ENCODE measurements at places on chromosomes 6 and 20.

GRCh38 chr6:20946022-20946421, 411.8 kb downstream of the CDKAL1 start:
- DNase-seq: no peak

DNA sequence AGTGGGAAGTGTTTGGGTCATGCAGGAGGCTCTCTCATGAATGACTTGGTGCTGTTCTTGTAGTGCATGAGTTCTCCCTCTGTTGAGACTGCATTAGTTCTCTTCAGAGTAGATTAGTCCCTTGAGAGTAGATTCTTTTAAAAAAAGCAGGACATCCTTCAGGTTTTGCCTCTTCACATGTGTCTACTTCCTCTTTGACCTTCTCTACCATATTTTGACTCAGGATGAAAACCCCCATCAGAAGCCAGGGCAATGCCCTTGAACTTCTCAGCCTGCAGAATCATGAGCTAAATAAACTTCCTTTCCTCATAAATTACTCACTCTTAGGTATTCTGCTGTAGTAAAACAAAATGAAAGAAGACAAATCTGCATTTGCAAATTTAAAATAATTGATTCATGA, 170.3 kb downstream of the CD109 start:
- DNase-seq: no peak

- DNase-seq: no peak
Measured at GRCh38 chr20:53975761-53976160, 94.6 kb downstream of the BCAS1 start.

DNA sequence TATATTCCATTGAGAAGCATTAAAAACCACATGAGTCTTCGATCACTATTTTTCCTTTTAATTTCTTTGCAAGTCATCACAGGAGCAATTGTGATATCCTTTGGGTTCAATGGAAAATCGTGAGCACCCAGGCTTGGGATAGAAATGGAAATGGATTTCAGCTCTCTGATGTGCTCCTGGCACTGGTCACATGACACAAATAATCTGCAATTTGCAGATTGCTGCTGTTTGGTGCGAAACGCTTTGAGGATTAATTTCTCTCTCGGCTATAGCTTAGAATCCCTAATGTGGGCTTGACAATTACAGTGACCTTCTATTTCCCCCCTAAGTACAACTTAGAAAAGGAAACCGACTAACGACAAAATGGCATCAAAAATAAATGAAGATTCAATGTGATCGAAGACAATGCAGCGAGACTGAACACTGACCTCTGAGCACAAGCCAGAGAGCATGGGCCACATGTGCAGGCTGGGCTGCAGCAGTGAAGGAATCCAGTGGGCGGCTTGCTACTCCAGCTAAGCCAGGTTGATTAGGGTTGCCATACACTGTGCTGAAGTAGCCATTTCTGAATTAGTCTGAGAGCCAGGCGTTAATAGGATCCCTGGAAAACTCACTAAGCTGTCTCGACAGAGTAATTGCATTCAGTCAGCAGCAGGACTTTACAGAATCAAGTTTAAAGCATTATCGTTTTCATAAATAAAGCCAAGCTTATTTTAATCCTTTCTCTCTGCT, 301.8 kb upstream of the AGPAT4 start:
- DNase-seq: no peak

- no peak for DNase-seq
Measured at GRCh38 chr6:160972111-160972510, 19.5 kb upstream of the MAP3K4 start.

DNA sequence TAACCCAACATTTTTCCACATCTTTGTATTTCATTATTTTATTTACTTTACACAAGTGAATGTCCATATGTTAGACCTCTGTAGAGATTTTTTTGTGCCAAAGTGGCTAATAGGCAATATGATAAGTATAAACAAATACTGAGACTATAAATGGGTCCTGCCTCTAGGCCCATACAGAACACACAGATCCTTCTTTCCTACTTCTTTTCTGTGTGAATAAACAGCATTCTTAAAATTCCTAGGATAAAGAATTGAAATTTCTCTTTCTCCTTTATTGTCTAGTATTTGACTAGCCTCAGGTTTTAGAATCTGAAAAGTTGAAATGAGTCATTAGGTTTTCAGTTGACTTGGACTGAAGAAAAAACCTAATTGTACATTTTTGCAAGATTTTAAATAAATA, 46.3 kb upstream of the HS3ST5 start:
- no peak for DNase-seq

- no peak for DNase-seq
Measured at GRCh38 chr6:119243037-119243436, 106.5 kb downstream of the MAN1A1 start.

- DNase-seq: no peak
Measured at GRCh38 chr6:2579241-2579761, 171.4 kb downstream of the MYLK4 start.

GRCh38 chr20:51418137-51418529, 124.4 kb downstream of the NFATC2 start:
- DNase-seq: peak; percentile 4

GRCh38 chr20:31693402-31693801, 29.3 kb downstream of the BCL2L1 start:
- DNase-seq: no peak

DNA sequence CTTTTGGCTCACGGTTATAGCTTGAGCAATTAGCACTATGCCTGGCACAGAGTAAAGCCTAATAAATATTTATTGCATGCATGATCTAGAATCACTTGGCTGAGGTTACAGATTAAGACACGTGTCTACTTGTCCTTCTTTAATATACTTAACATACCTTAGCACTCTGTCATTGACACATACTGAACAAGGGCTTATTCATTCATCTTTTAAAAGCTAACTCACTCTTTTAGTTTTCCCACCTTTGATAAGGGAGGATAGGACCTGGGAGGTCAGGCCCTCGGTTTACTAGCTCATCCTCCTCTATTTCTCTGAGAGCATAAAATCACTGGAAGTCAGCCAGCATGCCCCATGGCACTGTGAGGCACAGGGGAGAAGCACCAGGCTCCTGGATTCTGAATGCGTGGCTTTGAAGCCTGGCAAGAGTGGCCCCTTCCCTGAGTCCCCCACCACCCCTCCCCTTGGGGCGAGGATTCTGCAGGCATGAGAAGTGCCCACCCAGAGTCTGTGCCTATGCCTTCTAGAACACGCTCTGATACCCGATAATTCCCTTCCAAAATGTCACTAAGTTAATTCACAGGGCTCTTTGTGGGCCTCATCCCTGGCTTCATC, 11.2 kb downstream of the ZCCHC3 start:
- DNase-seq: no peak

- DNase-seq: no peak
Measured at GRCh38 chr20:6705106-6705766, 62.2 kb upstream of the BMP2 start.

DNA sequence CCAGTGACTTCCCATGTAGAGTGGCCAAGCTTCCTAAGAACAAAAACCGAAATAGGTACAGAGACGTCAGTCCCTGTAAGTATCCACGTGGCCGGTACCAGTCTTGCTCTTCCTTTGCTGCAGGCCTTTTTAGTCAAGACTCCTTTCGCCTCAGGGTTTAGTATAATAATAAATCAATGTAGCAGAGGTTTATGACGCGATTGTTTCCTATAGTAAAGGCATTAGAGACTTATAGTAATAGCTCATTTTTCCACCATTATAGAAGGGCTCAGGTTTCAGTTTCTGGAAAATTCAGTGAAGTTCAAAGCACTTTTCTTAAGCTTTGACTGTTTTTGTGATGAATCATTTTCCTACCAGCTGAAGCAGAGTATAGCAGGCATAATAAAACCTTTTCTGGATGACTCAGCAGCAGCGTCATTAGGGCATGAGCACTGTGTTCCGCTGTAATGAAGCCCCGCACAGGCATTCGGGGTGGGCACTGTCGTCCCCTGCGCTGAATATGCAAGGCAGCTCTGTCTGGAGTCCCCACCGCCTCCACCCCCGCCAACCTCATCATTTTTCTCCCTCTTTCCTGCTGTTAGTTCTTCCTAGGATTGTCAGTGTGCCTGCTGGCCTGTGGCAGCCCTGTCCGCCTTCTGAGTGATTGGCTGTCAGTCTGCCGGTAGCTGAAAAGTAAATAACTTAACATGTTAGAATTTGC, 51.3 kb downstream of the PTPN1 start:
- DNase-seq: no peak

GRCh38 chr20:25009218-25010145, 16.9 kb upstream of the APMAP start:
- DNase-seq: no peak

DNA sequence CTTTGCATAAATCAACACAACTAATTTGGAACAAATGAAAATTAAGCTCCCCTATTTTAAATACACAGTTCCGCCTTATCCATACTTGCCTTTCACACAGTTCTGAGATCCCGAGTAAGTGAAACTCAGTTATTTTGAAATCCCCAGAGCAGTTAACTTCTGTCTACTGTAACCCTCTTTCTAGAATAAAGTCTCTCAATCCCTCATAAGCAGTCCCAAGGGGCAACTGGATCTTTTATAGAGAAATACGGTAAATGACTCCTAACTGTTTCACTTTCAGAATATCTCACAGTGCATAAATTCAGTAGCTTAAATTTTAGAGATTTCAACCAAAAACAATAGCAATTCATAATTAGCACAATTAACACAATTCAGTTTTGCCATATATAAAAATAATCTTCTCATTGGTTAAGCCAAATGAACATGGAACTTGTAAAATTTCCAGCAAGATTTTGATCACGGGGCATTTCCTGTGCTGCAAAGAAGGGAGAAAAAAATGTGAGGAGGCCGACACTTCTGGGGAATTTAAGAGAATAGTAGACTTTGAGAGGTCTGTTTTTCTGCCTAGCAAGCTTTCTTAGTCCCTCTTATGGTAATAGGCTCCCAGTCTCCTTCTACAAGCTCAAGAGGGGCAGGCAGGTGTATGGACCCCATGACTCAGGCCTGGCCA, 78.3 kb downstream of the KIF6 start:
- DNase-seq: no peak

DNA sequence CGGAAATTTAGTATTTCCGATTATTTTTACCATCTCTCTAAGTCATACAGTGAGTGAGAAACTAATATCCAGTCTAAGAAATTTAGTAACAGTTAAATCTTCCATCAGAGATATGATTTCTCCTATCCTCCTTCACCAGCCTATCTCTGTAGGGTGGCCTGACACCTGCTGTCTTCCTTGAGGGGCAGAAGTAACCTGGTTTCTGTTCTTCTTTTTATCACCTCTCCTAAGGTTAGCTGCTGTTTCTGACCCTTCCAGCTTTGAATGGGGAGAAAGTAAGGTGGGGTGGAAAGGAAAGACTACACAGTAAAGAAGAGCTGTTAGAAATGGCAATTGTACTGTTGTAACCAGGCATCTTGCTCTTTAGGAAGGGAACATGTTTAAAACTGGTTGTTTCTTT, 447.7 kb downstream of the PHF3 start:
- no peak for DNase-seq

DNA sequence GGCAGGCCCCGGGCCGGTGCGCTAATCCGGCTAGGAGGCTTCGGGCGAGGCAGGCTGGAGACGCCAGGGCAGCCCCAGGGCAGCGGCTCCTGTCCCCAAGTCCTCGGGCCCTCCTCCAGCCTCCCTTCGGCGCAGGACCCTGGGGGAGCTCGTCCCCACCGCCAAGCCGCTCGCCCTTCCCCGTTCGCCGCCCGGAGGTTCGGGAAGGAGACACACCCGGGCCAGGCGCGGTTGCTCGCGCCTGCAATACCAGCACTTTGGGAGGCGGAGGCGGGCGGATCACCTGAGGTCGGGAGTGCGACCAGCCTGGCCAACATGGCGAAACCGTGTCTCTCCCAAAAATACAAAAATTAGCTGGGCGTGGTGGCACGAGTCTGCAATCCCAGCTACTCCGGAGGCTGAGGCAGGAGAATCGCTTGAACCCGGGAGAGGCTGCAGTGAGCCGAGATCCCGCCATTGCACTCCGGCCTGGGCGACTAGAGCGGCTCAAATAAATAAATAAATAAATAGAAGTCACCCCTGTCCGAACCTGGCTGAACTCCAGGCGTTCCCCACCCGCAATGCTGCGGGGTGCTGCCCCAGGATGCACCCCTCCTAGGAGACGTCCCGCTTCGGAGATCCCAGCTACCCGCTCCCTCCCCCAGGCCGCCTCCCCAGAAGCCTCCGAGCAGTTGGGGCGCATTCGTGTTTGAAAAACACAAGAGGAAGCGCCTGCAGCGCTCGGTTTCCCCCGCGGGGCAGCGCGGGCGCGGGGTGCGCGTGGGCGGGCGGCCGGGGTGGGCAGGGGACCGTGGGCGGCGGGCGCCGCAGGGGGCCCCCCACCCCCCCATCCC, 27.5 kb downstream of the SERPINB9 start:
- peak; percentile 44 for DNase-seq

GRCh38 chr20:6819599-6819998, 52.1 kb downstream of the BMP2 start:
- DNase-seq: no peak

GRCh38 chr20:62959101-62959971, 6.8 kb downstream of the SLC17A9 start:
- DNase-seq: no peak

DNA sequence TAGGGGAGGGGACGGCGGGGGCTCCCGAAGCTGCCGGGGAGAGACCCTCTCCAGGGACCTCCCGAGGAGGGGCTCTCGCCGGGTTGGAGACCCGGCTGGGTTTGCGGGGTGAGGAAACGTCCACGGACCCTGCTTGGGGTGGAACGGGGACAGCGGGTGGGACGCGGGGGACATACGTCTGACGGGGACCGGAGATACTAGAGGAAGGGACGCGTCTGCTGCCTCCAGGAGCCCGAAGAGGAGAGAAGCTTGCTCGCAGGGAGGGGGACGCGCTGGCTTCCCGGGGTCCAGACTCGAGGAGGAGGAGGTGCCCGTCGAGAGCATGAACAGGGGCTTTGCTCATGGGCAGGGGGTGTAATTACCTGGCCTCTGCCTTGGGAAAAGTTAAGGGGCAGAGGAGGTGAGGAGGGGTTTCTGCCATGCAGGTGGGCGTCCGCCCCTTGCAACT, 593 bp downstream of the DNMT3B start:
- DNase-seq: no peak
